ENCODE measurements at places on chromosomes 7 and 10.
A peak's percentile ranks its signal among the peaks of the same experiment; 100 is the strongest.

GRCh38 chr10:70685455-70685911 is 13.2 kb downstream of the ADAMTS14 start:
- no peak for DNase-seq

GRCh38 chr10:77392851-77393250 is 244.8 kb downstream of the KCNMA1 start:
- peak; percentile 85 for DNase-seq

DNA sequence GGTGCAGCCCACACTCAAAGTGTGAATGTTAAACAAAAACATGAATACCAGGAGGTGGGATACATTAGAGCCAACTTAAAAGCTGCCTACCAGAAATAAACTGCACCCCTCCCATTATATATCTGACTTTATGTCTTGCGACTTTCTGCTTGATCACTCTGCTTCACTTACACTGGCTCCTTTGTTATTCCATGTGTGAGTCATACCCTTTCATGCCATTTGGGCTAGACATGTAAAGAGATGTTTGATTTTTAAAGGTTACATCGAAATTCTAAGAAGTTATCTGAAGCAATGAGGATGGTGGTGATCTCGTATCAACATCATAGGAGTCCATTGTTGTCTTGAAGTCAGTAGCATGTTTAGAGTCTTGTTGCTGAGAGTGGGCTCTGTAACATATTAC is 31.6 kb upstream of the ETV1 start:
- peak; percentile 73 for DNase-seq

GRCh38 chr7:140230516-140230860 is 53.7 kb upstream of the KDM7A start:
- DNase-seq = no peak

GRCh38 chr7:47196106-47196645 is 385.7 kb downstream of the TNS3 start:
- peak; percentile 5 for DNase-seq

- DNase-seq = no peak
Measured at GRCh38 chr7:143514995-143515735, 37.5 kb downstream of the TAS2R41 start.

DNA sequence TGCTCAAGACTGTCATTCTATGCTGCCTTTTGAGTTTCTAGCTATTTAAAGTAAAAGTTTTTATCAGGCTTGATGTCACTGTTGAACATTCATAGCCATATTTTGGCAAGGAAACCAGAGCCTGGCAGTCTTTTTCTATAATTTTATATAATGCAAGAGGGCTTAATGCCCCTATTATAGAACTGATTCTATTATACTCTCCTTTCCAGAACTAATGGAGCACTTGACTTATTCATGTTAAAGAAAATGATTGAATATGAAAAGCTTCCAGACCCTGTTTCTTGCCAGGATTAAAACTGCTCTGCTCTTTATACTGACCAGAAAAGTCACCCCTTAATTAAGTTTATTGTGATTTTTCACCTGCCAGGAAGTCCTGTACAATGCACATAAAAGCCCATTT is 337.6 kb upstream of the CHRM2 start:
- no peak for DNase-seq

DNA sequence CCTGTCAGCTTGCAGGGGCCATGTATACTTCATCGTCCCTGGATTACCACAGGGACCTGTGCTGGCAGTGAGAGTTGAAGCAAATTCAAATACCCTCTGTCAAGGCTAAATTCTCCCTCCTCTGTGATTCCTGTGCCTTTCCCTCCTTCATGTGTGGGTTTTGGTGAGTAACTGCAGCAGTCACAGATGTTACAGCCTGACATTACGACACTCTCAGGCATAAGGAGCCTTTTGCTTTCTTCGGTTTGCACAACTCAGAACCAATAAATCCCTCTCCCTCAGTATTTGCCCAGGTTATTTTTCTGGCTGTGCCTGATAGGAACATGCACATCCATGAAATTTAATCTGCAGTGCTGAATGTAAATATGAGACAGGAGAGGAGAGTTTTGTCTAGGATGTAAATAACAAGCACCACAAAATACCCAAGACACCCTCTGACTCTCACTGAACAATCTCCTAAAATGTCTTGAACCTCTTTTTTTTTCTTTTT is 997.2 kb upstream of the GHITM start:
- DNase-seq = no peak

DNA sequence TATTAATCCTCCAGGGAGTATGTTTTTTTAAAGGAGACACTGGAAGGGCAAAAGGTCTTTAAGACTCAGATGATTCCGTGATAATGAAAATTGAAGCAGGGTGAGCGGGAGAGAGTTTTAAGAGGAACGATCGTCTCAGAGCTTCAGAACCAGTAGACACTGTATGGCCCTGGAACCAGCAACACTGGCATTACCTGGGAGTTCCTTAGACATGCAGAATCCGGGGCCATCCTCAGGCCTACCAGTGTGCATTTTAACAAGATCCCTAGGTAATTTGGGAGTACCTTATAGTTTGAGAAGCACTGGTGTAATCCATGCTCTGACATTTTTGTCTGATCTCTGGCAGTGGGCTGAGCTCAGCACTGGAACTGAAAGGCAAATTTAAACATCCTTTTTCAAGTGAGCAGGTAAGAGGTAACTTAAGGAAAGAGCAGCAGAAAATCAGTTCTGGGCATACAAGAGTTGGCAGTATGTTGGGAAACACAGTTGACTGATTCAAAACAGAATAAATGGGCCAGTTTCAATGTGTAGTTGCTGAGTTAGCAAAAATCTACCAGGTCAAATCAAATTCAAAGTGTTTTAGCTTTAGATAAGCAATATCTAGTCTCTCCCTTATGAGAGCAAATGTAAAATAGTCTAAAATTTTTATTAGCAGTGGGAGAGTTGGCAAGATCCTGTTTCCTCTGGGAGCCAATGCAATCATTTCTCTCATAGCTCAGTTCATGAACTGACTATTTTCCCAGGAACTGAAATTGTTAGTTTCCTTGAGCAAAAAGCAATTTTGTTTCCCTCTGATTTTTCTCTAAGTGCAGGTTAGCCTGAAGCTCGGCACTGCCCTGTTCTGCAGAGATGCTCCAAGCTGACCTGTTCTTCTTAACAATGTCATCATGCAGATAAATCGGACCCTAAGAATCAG is 97.2 kb upstream of the ELMO1 start:
- no peak for DNase-seq

Data from astrocyte of the hippocampus (primary cell).